Activated naive CD4-positive, alpha-beta T cell treated with anti-CD3 and anti-CD28 coated beads for 36 hours (primary cell): ENCODE measurements at places on chromosomes 6 and 20.

DNA sequence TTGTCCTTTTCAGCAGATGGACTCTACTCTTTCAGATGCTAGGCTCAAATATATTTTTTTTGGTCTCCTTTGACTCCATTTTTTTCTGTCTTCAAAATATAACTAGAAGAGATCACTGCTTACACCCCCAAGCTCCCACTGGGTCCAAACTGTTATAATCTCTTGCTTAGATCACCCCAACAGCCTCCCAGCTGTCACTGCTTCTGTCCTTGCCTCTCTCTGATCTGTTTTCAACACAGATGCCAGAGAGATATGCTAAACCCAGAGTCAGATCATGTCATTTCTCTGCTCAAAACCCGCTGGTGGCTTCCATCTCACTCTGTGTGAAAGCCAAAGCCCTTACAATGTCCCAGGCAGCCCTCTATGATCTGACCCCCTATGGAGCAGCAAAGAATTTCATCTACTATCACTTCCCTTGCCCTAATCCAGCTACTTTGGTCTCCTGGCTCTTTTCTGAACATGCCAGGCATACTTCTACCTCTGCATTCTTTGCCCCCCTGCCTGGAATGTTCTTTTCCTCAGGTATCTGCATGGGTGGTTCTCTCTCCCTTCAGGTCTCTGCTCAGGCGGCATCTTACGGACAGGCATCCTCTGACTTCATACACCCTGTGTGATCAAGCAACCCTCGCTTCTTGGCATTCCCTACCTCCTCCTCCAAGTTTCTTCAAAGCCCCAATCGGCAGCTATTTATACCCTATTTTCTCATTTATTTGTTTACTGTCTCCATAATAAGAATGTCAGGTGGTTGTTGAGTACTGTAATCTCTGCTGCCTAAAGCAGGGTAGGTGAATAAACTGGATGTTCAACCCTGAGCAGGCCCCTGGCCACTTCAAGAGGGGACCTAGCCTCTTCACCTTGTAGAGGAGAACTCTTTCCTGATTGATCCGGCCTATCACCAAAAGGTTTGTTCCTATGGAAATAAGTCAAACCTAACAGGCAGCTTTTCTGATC lies 43.6 kb upstream of the SLC4A11 start:
- DNase-seq = no peak

DNA sequence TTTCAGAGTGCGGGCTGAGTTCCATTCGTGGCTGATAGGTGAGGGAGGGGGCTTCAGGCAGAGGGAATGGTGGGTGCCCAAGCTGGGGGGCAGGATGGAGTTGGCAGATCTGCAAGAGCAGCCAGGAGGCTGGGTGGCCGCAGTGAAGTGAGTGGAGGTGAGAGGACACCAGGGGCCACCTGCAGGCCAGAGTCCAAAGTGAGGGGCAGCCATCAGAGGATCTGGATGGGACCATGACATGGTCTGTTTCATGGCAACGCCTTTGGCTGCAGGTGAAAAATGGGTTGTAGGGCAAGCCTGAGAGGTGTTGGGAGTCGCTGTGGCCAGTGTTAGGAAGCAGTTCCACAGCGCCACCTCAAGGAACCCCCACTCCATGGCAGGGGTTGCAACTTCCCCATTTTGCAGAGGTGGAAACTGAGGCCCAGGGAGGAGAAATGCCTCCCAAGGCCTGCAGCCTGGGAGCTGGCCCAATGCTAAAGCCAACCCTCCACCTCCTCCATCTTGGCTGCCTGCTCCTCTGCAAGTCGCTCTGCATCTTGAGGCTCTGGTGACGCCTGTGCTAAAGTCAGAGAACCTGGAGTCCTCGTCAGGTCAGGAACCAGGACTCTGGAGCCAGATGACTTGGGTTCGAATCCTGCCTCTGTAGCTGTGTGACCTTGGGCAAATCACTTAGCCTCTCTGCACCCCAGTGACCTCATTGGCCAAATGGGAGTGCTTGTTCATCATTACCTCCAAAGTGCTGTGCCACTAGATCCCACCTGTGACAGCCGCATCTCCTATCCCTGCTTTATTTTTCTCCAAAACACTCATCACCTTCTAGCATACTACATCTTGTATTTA lies 153.8 kb downstream of the CEBPB start:
- peak; percentile 44 for DNase-seq

GRCh38 chr6:52328303-52328662 lies 33.7 kb upstream of the PAQR8 start:
- DNase-seq = no peak

DNA sequence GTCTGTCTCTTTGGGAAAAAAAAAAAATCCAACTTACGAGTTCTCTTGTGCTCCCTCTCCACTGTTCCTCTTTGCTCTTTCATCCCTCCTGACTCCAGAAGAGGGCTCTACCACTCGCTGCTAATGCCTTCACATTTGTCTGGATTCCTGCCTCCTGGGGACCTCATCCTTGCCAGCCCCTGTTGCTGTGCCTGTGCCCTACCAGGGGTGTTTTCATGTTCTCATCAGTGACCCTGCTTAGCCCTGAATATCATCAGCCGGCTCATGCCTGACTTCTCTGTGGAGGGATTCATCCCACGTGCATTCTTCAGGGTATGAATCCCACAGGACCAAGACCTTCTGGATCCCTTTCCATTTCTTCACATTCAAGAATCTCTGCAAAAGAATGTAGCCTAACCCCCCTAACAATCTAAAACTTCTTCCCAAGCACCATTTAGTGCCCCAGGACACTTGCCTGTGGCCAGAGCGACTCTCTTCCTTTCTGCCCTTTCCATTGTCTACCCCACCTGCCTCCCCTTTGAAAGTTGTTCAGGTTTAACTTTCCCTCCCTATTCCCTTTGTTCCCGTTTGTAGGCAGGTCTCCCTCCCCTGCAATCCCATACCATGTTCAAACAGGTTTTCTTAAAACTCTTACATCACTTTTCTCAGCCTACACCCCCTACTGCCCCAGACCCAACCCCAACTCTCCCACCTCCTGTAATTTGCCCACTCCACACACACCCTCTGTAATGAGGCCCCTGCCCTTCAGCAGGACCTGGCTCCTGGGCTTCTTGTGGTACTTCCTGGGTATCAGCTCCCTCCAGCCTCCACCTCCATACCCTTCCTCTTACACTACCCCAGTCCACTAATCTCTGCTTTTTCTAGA lies 50.2 kb downstream of the RREB1 start:
- no peak for DNase-seq

DNA sequence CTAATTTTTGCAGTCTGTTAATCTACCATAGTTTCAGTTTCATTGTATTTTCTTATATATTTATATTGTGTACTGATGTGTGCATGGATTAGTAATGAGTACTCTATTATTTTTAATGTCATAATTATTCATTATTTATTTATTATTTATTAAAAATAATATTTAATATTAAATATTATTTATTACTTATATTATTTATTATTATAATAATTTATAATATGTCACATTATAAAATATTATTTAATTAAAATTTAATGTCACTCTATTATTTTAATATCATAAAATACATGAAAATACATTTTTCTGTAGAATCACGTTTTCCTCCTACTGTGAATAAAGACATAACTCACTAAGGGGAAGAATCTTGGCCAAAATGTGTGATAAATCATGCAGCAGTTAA lies 30.5 kb downstream of the POM121L2 start:
- DNase-seq = no peak

DNA sequence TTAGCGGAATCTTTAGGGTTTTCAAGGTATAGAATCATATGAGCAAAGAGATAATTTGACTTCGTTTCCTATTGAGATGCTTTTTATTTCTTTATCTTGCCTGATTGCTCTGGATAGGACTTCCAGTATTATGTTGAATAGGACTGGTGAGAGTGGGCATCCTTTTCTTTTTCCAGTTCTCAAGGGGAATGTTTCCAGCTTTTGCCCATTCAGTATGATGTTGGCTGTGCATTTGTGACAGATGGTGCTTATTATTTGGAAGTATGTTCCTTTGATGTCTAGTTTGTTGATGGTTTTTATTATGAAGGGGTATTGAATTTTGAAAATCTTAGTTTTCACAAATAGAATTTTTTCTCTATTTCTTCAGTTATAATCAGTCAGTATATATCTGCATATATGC lies 656.6 kb upstream of the MAP3K7 start:
- no peak for DNase-seq
